ENCODE measurements at places on chromosomes 7 and 10.

DNA sequence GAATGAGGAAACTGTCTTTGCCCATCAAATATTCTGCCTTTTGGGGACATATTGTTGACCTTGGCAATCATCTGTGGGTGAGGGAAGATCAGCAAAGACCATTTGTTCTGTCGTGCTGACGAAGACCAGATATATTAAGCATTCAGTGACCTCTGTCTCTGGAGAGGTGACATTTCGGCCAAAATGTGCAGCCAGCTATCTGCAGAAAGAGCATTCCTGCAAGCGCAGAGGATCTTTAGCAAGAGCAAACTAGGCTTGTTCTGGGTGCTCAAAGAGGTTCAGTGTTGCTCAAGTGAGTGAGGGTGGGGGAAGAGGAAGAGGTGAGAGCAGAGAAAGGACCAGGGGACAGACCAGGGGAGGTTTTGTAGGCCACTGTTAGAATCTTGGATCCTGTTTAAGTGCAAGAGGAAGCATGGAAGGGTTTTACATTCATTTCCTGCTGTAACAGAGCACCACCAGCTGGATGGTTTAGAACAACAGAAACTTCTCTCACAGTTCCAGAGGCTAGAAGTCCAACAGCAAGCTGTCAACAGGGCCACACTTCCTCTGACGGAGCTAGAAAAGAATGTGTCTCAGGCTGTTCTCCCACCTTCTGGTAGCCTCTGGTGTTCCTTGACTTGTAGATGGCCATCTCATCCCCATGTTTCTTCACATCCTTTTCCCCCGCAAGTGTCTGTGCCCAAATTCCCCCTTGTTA lies 11.2 kb downstream of the C10orf120 start:
- no peak for DNase-seq

- DNase-seq = no peak
Measured at GRCh38 chr10:122508021-122508420, 46.7 kb downstream of the HTRA1 start.

GRCh38 chr10:93422118-93422517 lies 60.0 kb downstream of the MYOF start:
- DNase-seq = no peak

DNA sequence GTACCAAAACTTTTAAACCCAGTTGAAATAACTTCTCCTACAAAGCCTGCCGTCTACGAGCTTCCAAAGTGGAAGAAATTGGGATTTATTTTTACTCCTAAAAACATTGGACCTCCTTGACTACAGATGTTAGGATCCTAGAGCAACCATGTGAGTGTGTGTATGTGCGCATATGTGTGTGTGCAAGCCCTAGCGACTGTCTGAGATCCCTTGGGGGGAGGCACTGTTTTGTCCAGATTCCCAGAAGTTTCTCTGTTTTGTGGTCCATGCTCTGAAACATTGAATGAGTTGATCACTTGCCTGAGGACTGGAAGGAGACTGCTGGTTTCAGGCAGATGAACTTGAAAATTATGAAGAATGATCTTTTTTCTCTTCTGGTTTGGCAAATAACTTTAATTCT lies 312.3 kb upstream of the ZNF32 start:
- DNase-seq = no peak

DNA sequence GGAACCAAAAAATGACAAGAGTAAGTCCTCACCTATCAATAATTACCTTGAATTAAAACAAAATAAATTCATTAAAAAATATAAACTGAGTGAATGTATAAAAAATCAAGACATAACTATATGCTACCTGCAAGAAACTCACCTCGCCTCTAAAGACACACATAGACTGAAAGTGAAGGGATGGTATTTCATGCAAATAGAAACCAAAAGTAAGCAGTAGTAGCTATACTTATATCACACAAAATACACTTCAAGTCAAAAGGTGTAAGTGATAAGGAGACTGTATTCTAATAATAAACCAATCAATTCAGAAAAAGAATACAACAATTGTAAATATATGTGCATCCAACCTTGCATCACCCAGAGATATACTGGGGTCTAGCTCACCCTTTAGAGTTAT lies 332.6 kb downstream of the SH2D4B start:
- DNase-seq = no peak

- DNase-seq = no peak
Measured at GRCh38 chr10:35942057-35942456, 300.0 kb upstream of the FZD8 start.

- no peak for DNase-seq
Measured at GRCh38 chr10:131082201-131082850, 229.2 kb downstream of the TCERG1L start.

DNA sequence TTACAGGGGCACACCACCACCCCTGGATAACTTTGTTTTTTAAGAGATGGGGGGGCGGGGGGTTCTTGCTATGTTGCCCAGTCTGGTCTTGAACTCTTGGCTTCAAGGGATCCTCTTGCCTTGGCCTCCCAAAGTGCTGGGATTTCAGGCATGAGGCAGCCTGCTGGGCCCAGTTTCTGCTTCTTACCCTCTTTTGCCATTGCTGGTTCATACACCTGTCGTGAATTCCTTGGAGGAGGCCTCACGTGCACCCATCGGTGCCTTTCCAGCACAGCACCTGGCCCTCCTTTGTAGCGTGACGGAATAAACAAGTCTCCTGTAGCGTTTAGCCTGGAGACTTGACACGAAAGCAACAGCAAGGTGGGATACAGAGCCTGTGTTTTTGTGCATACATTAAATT lies 75.5 kb downstream of the CARD11 start:
- DNase-seq = no peak

GRCh38 chr7:111339006-111339405 lies 223.3 kb downstream of the IMMP2L start:
- no peak for DNase-seq

DNA sequence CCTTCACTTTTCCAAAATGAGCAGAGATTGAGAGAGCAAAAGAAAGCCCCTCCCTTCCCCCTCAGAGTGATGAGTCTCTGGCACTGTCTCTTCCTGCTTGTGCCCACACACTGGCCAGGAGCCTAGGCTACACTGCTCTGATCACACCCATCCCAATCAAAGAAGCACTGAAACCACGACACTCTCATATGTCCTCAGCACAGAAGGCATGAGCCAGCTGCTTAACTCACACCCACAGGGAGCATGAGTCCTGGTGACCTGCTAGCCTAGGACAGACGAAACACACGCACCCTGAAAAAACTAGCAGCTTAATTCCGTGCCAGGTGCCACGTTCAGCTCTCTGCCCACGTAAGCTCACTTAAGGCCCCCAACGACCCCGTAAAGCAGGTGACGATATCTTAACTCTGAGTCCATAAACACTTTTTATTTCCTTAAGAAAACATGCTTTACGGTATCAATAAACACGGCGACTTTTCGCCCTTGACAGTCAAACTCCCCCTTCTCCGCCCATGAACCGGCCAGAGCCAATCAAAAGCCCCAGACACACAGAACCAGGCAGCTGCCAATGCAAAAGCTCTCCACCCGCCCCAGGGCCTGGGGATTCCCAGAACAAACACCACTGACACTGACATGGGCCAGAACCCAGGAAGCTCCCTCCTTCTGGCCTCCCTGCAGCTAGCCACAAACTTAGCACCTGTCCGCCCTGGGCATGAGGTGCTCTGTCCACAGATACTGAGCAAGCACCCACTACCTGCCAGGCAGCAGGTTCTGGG lies 69.0 kb downstream of the TNRC18 start:
- DNase-seq = no peak

DNA sequence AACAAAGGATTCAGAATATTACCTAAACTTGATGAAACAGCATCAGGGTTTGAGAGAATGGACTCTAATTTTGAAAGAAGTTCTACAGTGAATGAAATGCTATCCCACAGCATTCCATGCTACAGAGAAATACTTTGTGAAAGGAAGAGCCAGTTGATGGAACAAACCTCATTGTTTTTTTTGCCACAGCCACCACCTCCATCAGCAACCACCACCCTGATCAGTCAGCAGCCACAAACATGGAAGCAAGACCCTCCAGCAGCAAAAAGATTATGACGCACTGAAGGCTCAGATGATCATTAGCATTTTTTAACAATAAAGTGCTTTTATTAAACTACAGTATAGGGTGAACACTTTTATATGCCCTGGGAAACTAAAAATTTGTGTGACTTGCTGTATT lies 98.7 kb downstream of the LRRC4 start:
- DNase-seq = no peak

GRCh38 chr7:158422887-158423560 lies 164.6 kb downstream of the PTPRN2 start:
- no peak for DNase-seq

- DNase-seq = no peak
Measured at GRCh38 chr10:74231375-74231774, 80.4 kb downstream of the ADK start.

DNA sequence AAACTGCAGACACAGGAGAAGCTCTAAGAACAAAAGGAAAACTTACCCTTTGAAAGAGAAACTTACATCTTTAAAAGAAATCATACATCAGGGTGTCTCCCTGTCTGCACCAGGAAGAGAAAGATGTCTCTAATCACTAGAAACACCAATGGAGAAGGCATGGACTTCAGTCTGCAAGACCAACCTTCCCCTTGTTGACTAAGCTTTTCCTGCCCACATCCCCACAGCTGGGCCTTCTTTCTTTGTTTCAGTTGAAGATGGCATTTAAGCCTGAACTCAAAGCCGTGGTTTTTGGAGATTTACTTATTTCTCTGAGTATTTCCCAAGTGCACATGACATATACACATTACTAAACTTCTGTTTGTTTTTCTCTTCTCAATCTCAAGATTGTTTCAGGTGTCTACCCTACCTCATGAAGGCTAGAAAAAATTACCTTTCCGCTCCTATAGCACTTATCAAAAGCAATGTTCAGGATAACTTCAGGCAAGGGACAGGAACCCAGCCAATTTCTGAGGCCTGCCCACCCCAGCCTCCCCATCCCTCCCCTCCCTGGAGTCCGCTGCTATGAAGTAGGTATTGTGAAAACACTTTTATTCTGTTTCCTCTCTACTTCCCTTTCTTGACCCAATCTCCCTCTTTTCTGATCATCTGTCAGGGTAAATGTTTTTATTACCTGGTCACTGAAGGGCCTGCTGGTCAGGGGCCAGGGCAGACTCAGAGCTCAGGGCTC lies 2.8 kb upstream of the SLC29A3 start:
- no peak for DNase-seq

DNA sequence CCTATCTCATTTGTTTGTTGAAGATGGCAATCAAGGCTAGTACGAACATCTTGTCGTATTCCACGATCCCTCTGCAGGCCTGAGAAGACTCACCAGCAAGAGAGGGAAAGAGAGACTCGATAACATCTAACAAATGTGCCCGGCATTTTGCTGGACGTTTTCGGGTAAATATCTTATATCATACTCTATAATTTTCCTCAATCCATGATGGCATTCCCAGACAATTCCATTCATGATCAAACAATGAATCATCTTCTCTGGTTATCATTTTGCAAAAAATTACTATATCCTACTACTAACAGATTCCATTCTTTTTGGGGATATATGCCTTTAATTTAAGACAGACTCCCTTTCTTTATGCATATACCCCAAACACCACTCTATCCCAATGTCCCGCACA lies 118.1 kb downstream of the TYW1B start:
- no peak for DNase-seq

GRCh38 chr10:45625879-45626278 lies 46.7 kb downstream of the ZFAND4 start:
- no peak for DNase-seq

DNA sequence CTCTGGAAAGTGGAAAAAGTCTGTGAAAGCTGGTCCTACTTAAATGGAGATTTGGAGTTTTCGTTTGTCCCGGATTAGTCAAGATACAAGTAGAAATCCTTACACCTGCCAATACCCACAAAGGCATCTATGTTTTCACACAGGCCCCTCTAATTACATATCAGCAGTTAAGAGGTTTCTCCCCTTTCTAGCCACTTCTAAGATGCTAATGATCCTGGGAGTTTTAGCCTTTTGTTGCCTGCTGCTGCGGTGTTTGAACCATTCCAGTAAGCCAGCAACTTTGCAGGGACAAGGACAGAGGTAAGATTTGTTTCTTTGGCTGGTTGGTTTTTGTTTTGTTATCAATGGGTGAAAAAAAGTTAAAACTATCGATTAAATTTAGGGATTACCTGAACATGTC lies 5.8 kb upstream of the C1QL3 start:
- DNase-seq = no peak

GRCh38 chr7:36469236-36469635 lies 79.6 kb downstream of the ANLN start:
- no peak for DNase-seq

DNA sequence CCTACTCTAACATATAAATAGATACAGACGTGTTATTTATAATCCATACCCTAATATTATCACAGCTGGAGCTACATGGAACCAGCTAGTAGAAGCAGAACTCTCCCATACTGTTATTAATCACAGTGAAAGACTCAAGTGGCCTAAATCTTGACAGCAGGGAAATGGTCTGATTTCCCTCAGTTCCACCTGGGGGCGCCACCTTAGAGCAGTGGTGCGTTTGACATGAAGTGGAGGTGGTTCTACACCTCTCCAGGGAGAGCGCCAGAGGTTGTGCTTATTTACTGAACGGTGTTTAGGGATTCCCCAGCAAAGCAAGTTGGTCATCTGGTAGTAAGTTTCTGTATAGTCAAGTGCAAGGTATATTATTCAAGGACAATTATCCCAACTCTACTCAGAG lies 17.6 kb downstream of the DNTT start:
- no peak for DNase-seq

DNA sequence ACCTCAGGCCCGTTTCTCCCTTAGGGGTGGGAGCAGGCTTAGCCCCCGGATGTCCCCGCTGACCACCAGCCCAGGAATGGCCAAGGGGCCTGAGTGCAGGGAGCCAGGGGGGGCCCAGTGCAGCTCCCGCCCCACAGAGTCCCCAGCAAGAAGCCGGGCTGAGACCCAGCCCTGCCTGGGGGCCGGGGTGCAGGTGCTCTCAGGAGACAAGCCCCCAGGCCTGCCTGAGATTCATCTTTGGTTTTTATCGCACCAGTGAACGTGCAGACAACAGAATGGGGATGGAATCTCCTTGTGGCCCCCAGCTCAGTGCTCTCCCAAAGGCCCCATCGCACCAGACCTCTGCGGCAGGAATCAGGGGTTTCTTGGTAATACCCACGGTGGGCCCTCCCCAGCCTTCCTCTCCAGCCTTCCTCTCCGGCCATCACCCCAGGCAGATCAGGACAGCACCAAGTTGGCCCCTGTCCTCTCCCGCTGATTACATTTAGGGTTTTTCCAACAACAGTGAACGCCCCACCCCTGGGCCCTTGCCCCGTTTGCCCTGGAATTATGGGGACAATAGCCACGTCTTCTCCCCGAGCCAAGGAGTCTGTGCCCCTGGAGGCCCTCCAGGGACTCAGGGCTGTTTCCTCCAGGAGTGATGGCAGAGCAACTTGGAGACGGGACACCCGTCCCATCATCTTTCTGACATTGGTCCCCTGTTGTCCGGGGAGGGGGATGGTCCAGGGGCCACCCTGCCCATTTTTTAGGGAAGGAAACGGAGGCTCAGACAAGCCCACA lies 22.4 kb downstream of the ADAP1 start:
- DNase-seq = no peak

DNA sequence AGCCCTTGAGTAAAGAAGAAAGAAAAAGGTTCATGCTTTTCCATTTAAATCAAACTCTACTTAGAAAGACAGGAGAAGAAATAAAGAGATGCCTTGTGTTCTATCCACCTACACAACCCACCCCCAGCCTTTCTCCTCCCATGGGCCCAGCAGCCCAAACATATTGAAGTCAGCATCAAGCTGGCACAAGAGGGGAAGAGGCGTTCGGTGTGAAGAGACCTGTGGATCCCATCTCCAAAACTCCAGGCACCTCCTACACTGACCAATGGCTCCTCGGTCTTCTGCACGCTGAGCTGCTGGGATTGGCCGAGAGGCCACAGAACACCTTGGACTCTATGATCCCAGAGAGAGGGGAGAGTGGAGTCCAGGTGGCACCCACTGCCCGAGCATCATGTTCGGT lies 66.0 kb upstream of the CELF2 start:
- no peak for DNase-seq

Measured in CD4-positive, alpha-beta T cell treated with Interleukin-6 at 100 ng/mL for 8 hours (primary cell).